ENCODE measurements at places on chromosomes 7 and 10. TPM values are rescaled to one million over a fixed set of nuclear protein-coding genes. Genes with fewer than 3 reads are reported as not detected.

The PDSS1 gene
- total RNA-seq: 13.9 TPM

DNA sequence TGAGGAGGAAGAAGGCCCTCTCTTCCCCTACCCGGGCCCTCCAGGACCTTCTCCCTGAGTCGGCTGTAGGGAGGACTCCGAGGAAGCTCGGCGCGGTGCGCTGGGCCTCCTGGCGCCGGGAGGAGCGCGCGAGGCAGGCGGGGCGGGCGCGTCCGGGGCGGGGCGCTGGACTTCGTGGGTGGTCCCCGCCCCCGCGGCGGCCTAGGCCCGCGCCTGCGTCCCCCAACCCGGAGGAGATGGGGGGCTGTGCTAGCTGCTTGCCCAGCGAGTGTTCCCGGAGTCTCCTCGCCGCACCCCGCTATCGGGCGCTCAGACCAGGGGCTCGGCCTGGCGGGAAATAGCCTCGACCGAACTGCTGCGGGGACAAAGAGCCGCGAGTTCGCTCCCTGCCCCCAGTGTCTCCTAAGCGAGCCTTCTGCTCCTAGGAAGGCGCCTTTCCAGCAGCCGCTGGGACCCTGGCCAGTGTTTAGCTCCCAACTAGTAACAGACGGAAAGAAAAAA, 19.2 kb upstream of the SMO start:
- H3K27ac ChIP-seq: no peak overlapping the region
- H3K4me1 ChIP-seq: peaks cover 9% of the 10 kb centered on the region
- no peaks in the 10 kb centered on the region for H3K27me3 ChIP-seq
- DNase-seq: no peak
- peak overlapping the region; percentile 27 for H3K4me3 ChIP-seq

GRCh38 chr7:128878226-128879105, 15.8 kb downstream of the ATP6V1F start:
- H3K4me1 ChIP-seq: no peaks in the 10 kb centered on the region
- H3K36me3 ChIP-seq: no peaks in the 10 kb centered on the region
- no peak for DNase-seq
- H3K4me3 ChIP-seq: no peak overlapping the region

GRCh38 chr10:67527351-67527750, 168.6 kb downstream of the CTNNA3 start:
- H3K27me3 ChIP-seq: no peaks in the 10 kb centered on the region
- H3K4me1 ChIP-seq: no peaks in the 10 kb centered on the region

The IGF2BP3 gene
- 220 TPM for total RNA-seq

The ATOH7 gene
- total RNA-seq: not detected

DNA sequence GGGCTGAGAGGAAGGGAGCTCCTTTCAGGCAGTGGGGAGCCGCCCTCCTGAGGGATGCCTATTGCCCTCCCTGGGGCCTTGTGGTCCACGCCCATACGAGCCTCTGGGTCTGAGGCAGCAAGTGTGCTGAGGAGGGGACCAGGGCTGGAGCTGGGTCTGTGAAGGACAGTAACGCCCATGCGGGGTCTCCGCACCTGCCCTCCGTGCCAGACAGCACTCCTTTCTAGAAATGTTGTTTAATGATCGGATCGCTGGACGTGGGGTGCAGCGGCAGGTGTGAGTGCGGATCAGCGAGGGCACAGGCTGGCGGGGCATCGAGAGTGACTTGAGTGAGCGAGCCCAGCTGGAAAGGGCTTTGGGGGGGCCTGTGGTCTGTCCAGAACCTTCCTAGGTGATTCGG, 70.1 kb downstream of the ELFN1 start:
- no peak for DNase-seq
- H3K36me3 ChIP-seq: no peaks in the 10 kb centered on the region
- H3K4me3 ChIP-seq: no peak overlapping the region
- H3K27me3 ChIP-seq: 0 out of 2 replicates have a peak, but pooled peaks cover 8% of the 10 kb centered on the region

The C10orf143 gene
- total RNA-seq: not detected

DNA sequence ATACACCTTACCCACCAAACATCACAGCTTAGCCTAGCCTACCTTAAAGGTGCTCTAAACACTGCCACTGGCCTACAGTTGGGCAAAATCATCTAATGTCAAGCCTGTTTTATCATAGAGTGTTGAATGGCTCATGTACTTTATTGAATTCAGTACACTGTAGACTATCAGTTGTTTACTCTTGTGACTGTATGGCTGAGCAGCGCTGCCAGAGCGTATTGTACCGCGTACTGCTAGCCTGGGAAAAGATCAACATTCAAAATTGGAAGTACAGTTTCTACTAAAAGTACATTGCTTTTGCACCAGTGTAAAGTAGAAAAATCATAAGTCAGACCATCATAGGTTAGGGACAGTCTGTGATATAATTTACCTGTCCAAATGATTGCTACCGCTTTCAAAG, 226.8 kb downstream of the PRPF18 start:
- H3K27ac ChIP-seq: no peak overlapping the region
- H3K4me1 ChIP-seq: peaks cover 22% of the 10 kb centered on the region
- H3K27me3 ChIP-seq: no peaks in the 10 kb centered on the region
- no peak overlapping the region for H3K4me3 ChIP-seq
- no peak for DNase-seq
- H3K36me3 ChIP-seq: no peaks in the 10 kb centered on the region

DNA sequence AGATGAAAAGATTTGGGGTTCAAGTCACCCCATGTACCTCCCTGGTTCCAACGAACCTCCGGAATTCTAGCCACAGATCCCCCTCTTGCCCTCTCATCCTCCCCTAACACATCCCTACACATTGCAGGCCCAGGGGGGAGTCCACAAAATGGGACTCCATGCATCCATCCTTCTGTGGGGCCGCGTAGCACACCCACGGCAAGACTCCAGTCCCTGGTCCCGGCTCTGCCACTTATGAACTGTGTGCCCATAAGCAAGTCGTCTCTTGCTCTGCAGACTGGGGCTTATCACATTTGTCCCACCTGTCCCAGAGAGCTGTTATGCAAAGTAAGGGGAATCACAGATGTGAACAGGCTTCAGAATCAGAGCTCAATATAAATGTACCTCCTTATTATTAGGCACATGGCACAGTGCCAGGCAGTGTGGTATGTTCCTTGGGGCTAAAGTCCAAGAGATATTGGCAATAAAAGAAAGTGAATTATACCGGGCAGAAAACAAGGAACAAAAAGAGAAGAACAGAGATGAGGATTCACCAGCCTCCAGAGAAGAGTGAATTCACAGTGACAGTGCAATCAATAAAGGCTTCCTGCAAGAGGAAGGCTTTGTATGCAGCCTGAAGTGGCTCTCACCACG, 73.9 kb downstream of the KCNMA1 start:
- H3K27me3 ChIP-seq: no peaks in the 10 kb centered on the region
- no peak overlapping the region for H3K4me3 ChIP-seq
- peaks cover 8% of the 10 kb centered on the region for H3K4me1 ChIP-seq
- no peak for DNase-seq
- no peak overlapping the region for H3K27ac ChIP-seq

DNA sequence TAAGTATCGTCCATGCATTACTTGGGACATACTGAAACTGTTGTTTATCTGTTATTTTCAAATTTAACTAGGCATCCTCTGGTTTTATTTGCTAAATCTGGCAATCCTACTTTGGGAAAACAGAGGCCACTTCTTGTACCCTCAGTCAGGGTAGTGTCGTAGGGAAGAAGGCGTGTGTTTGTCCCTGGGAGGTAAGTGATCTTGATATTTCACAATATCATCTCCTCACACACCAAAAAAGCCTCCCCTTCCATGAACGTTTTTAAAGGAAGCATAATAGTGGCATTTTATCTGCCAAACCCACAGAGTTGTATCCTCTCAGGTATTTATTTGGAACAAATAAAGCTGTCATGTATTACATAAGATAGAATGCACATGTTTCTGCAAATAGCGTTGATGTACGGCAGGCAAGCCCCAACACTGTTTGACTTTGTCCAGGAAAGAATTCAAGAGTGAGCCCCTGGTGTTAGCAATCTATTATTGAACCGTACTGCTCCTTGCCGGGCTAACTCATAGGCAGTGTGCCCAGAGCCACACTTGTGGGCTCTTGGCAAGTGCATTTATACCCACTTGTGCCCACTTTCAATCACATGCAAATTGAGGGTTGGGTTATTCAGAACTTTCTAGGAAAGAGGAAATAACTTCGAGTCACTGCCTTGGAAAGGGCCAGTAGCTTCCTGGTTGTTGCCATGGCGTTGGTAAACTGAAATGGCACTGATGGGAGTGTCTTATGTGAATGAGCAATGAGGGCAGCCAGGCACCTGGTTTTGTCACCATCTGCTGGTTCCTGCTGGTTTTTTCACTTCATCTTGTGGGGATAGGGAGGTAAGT, 266.0 kb downstream of the USP6NL start:
- peaks cover 5% of the 10 kb centered on the region for H3K27me3 ChIP-seq
- H3K4me3 ChIP-seq: no peak overlapping the region
- no peaks in the 10 kb centered on the region for H3K36me3 ChIP-seq
- no peaks in the 10 kb centered on the region for H3K4me1 ChIP-seq
- no peak for DNase-seq
- H3K27ac ChIP-seq: no peak overlapping the region

GRCh38 chr7:54986716-54987115, 32.1 kb upstream of the EGFR start:
- no peak overlapping the region for H3K4me3 ChIP-seq
- no peak overlapping the region for H3K27ac ChIP-seq
- no peaks in the 10 kb centered on the region for H3K27me3 ChIP-seq
- peaks cover 26% of the 10 kb centered on the region for H3K4me1 ChIP-seq
- H3K36me3 ChIP-seq: no peaks in the 10 kb centered on the region

GRCh38 chr7:28855538-28856217, 102.5 kb downstream of the TRIL start:
- H3K4me1 ChIP-seq: peaks cover 7% of the 10 kb centered on the region
- no peak for DNase-seq
- H3K27me3 ChIP-seq: peaks cover 32% of the 10 kb centered on the region
- no peak overlapping the region for H3K27ac ChIP-seq

DNA sequence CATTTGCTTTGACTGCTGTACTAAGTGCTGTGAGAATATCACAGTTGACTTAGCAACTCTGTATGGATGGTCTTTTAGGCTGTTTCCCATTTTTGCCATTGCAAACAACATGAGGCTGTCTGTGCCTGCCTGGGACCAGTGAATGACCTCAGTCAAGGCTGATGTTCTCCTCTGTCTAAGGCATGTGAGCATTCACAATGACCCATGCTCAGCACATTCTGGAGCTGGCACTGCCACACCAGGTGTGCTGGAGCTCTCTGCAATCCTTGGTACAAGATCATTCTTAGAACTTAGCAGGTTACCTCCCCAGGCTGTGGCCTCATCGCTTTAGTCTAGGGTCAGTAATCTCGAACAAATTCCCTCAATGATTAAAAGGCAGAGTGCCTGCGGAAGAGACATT, 61.9 kb downstream of the SH3PXD2A start:
- no peak overlapping the region for H3K4me3 ChIP-seq
- H3K36me3 ChIP-seq: no peaks in the 10 kb centered on the region
- H3K4me1 ChIP-seq: no peaks in the 10 kb centered on the region
- no peaks in the 10 kb centered on the region for H3K27me3 ChIP-seq
- no peak for DNase-seq

GRCh38 chr7:143890558-143890957, 11.4 kb downstream of the TCAF1 start:
- no peak for DNase-seq
- H3K4me1 ChIP-seq: no peaks in the 10 kb centered on the region
- H3K27ac ChIP-seq: no peak overlapping the region
- no peak overlapping the region for H3K4me3 ChIP-seq
- no peaks in the 10 kb centered on the region for H3K27me3 ChIP-seq

The ZNF32 gene
- 41.3 TPM for total RNA-seq

The BMPER gene
- 1.3 TPM for total RNA-seq

- no peaks in the 10 kb centered on the region for H3K36me3 ChIP-seq
- no peak overlapping the region for H3K27ac ChIP-seq
- no peak for DNase-seq
- no peaks in the 10 kb centered on the region for H3K27me3 ChIP-seq
- no peaks in the 10 kb centered on the region for H3K4me1 ChIP-seq
- H3K4me3 ChIP-seq: no peak overlapping the region
Observed at GRCh38 chr7:98687111-98687751, 70.1 kb downstream of the NPTX2 start.

DNA sequence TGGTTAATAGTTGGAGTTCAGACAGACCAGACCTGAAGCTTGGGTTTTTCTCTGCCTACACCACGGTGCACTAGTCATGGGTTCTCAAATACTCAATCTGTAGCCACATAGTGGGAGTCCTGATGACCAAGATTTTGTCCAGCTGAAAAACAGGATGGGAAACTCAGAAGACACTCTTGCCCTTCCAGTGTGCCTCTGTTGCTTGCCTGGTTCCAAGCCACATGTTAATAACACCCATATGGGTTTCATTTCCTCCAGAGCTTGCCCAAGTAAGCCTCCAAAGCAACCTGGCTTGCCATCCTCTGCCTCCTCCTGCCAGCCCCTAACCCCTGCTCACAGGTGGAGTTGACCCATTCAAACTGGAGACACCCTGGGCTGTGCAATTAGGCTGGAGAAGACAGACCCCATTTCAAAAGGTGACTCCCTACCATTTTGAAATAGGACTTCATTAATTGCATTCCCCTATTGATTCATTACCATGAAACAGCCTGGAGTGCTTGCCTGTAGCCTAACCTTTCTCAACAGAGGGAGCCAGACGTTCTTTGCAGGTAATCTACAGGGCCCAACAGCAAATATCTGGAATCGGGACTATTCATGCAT, 108.0 kb upstream of the HABP2 start:
- H3K27ac ChIP-seq: no peak overlapping the region
- peaks cover 20% of the 10 kb centered on the region for H3K27me3 ChIP-seq
- no peaks in the 10 kb centered on the region for H3K4me1 ChIP-seq
- H3K36me3 ChIP-seq: no peaks in the 10 kb centered on the region
- no peak for DNase-seq

DNA sequence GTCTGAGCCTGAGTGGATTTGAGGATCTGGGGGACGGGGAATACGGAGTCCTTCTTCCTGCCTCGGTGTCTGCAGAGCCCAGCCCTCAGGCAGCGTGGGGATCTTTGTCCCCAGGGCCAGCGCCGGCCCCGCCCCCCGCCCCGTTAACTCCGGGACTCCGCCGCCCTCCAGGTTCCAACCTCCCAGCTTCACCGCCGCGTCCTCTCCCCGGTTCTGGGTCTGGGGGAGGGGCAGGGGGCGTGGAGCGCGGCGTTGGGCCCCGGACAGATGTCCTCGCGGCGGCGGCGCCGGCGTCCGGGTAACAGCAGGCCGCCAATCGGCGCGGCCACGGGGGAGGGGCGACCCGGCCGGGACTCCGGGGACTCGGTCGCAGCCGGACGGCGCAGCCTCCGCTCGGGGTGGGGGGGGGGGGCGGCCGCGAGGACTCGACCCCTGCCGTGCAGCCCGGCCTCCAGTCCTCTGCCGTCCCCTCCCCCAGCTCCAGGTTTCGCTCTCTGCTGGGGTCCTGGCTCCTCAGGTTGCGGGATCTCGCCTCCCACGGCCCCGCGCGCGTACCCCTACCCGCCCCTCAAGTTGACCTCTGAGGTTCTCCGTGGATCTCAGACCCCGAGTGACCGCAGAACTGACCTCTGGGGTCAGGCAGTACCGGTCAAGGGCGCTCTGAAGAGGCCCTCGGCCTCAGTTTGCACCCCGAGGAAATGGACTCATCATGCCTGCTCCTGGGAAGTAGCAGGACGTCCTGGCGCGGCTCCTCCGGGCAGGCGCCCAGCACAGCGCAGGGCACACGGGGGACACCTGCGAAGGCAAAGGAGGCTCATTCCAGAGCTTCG, 2.3 kb upstream of the ELFN1 start:
- peak; percentile 35 for DNase-seq
- H3K27ac ChIP-seq: no peak overlapping the region
- H3K4me3 ChIP-seq: no peak overlapping the region
- peaks cover 19% of the 10 kb centered on the region for H3K4me1 ChIP-seq
- no peaks in the 10 kb centered on the region for H3K36me3 ChIP-seq
- peaks cover 75% of the 10 kb centered on the region for H3K27me3 ChIP-seq

Measured in SJSA1 (cell line).